Right atrium auricular region (tissue), 2 donors: ENCODE measurements at places on chromosomes 2 and 18. TPM values are rescaled to one million over a fixed set of nuclear protein-coding genes. Genes with fewer than 3 reads are reported as not detected.

DNA sequence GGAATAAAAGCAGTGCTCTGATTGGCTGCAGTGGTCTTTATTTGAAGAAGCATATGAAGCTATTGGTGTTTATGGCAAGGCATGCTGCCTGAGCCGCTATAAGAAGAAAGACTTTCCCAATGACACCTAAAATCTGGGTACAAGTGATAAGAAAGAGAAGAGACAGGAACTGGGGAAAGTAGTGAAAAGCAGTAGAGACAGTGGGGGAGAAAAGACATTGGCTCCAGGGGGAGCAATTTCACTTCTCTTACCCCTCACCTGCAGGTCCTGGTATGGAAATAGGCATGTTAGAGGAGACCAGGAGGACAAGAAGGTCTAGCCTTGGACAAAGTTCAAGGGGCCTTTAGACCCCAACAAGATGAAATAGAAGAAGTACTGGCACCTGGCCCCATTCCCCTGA, 47.1 kb downstream of the PLCL1 start:
- no peak for DNase-seq

- peak; percentile 61 for DNase-seq
These were observed 487.2 kb upstream of the GCFC2 start for GRCh38 chr2:76197842-76198448.

DNA sequence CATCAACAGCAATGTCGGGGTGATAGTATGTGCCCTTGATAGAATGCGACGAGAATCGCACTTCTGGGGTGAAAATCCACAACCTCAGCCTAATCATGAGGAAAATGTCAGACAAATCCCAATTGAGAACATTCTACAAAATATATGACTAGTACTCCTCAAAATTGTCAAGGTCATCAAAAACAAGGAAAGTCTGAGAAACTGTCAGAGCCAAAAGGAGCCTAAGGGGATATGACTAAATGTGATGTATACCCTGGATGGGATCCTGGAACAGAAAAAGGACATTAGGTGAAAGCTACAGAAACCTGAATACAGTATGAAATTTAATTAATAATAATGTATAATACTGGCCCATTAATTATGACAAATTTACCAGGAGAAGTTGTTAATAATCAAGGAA, 7.6 kb upstream of the CACNB4 start:
- no peak for DNase-seq

GRCh38 chr2:5693287-5694201, 1.4 kb downstream of the SOX11 start:
- no peak for DNase-seq

GRCh38 chr18:57819119-57819518, 16.0 kb upstream of the ATP8B1 start:
- DNase-seq = no peak

GRCh38 chr2:220188031-220188430, 560.6 kb downstream of the SLC4A3 start:
- DNase-seq = no peak

DNA sequence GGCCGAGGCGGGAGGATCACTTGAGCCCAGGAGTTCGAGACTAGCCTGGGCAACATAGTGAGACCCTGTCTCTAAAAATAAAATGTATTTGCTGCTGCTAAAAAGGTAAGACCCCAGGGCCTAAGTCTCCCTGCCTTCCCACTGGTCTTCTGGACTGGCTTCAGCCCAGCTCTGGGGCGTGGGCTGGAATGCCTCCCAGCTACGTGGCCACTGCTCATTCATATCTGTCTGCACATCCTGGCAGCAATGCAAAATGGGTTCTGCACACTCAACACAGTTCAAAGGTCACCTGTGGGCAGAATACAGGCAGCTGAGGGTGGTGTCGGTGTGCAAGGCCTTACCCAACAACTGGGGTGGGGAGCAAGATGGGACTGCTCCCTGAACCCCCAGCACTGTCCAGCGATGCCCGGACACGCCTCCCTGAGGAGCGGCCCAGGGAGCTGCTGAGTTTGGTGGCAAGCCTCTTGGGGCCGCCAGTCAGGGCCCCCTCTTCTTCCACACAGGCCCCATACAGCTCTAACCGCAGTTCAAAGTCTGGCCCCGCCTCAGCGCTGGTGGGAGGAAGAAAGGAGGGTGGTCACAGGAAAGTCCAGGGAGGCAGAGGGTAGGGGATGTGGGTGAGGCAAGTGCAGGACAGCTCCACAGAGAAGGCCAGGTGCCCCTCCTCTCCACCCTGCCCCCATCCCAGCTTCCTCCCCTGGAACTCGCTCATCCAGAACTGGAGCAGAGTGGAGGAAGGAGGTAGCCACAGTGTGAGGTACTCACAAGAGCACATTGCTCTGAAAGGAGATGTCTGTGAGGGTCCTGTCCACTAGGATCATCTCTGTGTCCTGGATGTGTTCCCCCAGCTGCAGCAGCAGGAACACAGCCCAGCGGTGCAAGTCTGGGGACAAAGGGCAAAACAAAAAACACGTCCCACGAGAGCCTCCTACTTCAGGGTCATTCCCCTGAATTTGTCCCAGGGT, 8.2 kb downstream of the WDR54 start:
- no peak for DNase-seq

- no peak for DNase-seq
These were observed 351.7 kb upstream of the DCC start for GRCh38 chr18:51988277-51988676.

- no peak for DNase-seq
These were observed 13.8 kb upstream of the SCYGR1 start for GRCh38 chr2:227401550-227401949.

GRCh38 chr2:99854236-99854852, 288.0 kb downstream of the AFF3 start:
- no peak for DNase-seq

GRCh38 chr18:33870059-33870458, 292.0 kb downstream of the ASXL3 start:
- DNase-seq = no peak

DNA sequence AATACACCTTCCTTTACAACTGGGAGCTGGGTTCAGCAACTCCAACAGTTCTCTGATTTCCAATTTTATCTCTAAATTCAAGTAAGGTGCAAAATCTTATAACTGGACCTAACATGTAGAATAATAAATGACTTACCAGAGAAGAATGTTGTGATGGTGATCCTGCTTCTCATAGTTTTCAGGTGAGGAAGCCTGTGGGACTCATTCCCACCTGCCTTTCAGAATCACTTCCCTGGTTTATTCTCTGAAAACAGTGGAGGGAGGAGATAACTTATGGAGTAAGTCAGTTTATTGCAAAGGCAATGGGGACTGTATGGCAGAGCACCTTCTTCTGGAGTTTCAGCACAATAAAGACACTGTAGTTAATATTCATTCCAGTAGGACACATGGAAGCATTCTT, 1188.2 kb upstream of the FAM98A start:
- DNase-seq = no peak

GRCh38 chr2:1045109-1045508, 94.5 kb downstream of the SNTG2 start:
- DNase-seq = no peak

- no peak for DNase-seq
These were observed 680 bp downstream of the DTNB start for GRCh38 chr2:25672494-25673299.

DNA sequence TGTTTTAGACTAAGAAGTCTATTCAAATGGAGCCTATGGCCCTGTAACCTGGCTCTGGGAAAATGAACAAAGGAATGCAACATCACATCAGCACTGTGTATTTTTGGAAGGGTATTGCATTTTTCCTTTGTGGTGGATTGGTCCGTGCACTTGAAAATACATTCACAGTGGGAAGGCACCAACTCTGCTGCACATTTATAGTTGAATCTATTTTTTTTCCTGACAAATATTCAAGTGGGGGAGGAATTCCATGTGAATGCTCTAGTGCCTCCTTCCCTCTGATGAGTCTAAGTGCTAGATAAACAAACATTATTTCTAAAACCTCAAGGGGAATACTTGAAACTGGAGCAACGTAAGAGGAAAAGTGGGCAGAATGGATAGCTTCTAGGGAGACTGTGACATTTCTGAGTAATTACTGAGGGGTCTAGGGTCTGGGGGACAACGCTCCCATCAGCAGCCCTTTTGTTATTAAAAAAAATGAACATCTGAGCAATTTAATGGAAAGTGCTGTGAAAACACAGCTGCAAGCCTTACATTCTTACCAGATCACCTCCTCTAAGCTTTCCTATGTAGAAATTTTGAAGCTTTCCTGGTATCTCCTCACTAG, 208.2 kb downstream of the SLC8A1 start:
- no peak for DNase-seq

GRCh38 chr18:22300665-22301636, 116.8 kb downstream of the CTAGE1 start:
- DNase-seq = no peak

- no peak for DNase-seq
These were observed 3.4 kb downstream of the NGEF start for GRCh38 chr2:233009661-233010060.

DNA sequence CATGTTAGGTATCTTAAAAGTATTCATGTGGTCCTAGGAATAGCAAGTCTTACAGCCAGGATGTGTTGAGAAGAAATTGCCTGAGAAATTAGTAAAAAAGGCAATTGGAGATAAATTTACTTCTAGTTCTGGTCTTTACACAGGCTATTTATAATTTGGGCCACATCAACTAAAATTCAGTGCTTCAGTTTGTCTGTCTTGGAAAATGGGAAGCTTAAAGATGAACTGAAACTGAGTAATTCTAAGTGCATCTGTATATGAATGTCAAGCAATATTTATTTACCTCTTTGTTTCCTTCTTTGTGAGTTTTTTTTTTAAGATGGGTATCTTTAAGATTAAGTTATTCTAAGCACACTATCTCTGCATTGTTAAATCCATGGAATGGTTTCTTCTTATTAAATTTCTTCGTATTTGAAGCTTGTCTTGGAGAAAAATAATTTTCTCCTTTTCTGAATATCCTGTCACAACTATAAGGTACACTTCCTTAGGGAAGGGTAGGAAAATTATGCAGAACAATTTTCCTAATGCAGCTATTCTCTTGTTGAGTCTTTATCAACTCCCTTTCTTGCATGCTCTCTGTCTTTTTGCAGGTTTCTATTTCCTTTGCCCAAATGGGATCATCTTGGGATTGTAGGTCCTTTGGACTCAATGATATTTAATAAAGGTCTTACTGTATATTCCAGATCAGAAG, 39.7 kb upstream of the MMADHC start:
- no peak for DNase-seq

GRCh38 chr2:118805064-118805690, 42.3 kb downstream of the EN1 start:
- no peak for DNase-seq

DNA sequence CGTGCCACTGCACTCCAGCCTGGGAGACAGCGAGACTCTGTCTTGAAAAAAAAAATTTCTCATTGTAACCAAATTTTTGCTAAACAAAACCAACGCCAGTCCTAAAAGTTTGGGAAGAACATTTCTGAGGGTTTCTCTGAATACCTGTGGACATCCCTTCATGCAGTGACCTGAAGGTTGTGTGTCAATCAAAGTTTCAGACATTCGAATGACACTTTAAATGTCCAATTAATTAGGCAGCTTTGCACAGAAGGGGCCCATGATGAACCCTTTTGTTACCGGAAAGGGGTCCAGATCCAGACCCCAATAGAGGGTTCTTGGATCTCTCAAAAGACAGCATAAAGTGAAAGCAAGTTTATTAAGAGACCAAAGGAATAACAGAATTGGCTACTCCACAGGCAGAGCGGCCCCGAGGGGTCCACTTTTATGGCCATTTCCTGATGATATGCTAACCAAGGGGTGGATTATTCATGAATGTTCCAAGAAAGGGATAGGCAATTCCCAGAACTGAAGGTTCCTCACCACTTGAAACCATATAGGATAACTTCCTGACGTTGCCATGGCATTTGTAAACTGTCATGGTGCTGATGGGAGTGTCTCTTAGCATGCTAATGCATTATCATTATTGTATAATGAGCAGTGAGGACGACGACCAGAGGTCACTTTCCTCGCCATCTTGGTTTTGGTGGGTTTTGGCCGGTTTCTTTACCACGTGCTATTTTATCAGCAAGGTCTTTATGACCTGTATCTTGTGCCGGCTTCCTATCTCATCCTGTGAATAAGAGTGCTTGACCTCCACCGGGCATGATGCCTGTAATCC, 27.5 kb upstream of the HPCAL1 start:
- no peak for DNase-seq

DNA sequence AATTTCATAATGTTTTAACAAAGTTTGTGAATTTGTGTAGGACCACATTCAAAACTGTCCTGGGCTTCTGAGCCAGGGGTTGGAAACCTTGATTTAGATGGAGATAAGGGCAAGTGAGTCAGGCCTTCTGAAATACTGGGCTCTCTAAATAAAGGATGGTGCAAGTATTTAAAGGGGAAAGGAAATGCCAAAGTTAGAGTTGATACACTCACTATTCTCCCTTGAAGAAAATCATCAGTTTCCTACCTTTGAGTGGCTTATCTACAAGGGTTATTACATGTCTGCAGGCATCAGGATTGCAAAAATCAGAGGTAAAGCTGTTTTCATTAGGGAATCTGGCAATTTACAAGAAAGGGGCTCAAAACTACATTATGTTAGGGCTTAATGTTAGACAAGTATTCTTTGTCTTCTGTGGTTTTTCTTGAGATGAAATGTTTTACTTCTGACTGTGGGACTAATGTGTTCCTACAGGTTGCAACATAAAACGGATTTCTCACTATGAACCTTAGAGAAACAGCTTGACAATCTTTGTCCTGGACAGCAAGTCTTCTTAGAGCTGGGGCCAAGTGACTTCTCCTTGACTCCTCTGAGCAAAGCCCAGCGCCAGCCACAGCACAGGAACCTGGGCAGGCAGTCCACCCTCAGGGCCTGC, 31.1 kb downstream of the RNU4ATAC start:
- no peak for DNase-seq

GRCh38 chr2:172288603-172289002, 138.8 kb upstream of the ITGA6 start:
- no peak for DNase-seq

- no peak for DNase-seq
These were observed 139.0 kb downstream of the MBP start for GRCh38 chr18:76993573-76993972.

GRCh38 chr18:43714343-43715010, 437.2 kb upstream of the SYT4 start:
- DNase-seq = no peak

GRCh38 chr2:178277741-178278197, 83.5 kb downstream of the OSBPL6 start:
- DNase-seq = no peak

- no peak for DNase-seq
These were observed 127.0 kb downstream of the GAREM1 start for GRCh38 chr18:32343634-32344033.

The TMEM17 gene
- total RNA-seq = 0.90 TPM

The IL36RN gene
- total RNA-seq = not detected

The LYG2 gene
- total RNA-seq = not detected

The ERCC3 gene
- 15.8 TPM for total RNA-seq

The HJURP gene
- 0.16 TPM for total RNA-seq

The MPP4 gene
- not detected for total RNA-seq

The EFHD1 gene
- total RNA-seq = 11.4 TPM

The CDH20 gene
- 0.41 TPM for total RNA-seq

The NT5C1B gene
- total RNA-seq = not detected

The COPS9 gene
- total RNA-seq = 232 TPM

The ATP6V1B1 gene
- total RNA-seq = not detected

The SLC39A6 gene
- 20.0 TPM for total RNA-seq

The SOCS6 gene
- total RNA-seq = 18.7 TPM

The LIMS4 gene
- 2.9 TPM for total RNA-seq

The MEP1B gene
- not detected for total RNA-seq

The SCN1A gene
- not detected for total RNA-seq

The ERMN gene
- total RNA-seq = not detected

The EFEMP1 gene
- total RNA-seq = 246 TPM
